CD4-positive, alpha-beta memory T cell (primary cell): ENCODE measurements at places on chromosomes 5 and 9.

DNA sequence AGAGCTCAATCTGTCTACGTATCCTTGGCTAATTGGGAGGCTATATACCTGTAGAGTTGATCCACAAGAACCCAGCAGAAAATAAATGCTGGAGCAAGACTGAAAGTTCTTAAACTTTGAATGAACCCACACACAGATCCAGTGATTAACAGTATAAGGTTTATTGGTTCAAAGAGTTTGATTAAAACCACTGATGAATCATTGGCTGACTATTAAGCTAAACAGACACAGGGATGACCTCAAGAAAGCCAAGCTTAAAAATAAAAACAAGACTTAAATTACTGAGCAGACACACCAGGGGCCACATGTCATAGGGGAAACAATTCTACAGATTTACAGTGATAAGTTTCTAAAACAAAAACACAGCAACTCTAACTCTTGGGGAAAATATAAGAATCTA lies 163.6 kb downstream of the SPATA31D1 start:
- DNase-seq, result no peak

- no peak for DNase-seq
These were observed 319.8 kb downstream of the ASTN2 start for GRCh38 chr9:117095081-117095480.

- DNase-seq, result no peak
These were observed 62.1 kb downstream of the ARSB start for GRCh38 chr5:78922879-78923621.

DNA sequence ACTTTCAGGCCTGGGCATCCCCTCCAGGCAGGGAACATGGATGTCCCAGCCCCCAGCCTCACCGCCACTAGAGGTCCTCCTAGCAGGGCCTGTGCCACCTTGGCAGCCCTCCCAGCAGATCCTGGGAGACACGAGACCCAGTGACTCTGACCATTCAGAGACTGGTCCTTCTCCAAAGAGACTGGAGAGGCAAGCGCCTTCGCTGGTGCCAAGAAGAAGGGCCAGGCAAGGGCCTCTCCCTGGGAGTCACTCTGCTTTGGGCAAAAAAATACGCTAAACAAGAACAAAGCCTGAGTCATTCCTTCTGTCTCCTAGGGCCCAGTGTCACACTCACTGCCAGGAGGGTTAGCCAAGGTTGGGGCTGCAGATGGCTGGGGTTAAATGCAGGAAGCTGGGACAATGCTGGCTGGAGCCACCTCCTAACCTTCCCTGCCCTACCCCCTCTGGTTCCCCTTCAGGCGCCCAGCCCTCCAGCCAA lies 35.3 kb upstream of the SMIM23 start:
- DNase-seq, result no peak

- DNase-seq, result peak; percentile 38
These were observed 1.4 kb downstream of the NR3C1 start for GRCh38 chr5:143402017-143402552.
